ENCODE measurements at places on chromosomes 2 and 18.

DNA sequence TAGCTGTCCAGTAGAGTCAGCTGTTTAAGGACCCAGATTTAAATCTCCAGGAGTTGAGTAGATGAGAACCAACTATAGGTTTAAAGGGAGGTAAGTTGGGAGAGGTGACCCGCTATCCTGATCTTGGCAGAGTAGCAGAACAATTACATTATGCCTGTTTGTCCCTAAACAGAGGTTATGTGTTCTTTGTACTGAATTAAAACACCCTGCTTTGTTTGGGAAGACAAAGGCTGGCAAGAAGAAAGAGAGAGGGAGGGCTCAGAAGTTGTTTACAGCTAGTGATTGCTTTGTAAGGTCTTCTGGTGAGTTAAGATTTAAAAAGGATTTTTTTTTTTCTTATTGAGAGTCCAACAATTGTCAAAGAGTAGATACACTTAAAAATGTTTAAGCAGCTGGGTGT is 37.3 kb downstream of the USP14 start:
- no peak for DNase-seq

DNA sequence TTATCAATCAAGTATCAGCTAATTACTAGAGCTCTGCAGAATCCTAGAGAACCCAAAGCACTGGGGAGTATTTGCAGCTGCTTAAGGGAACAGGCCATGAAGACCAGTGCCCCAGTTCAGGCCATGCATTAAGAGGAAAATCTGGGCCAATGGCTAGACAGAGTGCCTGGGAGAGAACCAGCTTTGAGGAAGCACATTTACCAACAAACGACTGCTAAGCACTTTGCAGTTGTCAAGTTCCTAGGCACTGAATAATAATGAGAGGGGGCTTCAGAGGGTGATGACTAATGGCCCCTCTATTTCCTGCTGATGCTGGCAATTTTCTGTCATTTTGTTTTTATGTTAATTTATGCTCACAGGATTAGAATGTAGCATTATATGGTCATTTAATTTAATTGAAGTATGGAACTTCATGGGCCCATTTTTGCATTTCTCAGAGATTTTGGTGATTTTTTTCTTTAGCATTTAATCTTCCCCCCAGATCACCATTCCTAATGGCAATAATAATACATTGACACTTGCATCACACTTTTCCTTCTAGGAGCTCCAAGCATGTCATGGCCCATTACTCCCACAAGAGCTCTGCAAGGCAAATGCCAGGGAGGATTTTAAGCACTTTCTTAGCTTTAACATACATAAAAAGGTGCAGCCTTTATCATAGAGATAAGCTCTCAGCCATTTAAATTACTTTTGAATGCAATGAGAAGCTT is 147.7 kb upstream of the SPATS2L start:
- DNase-seq = no peak

DNA sequence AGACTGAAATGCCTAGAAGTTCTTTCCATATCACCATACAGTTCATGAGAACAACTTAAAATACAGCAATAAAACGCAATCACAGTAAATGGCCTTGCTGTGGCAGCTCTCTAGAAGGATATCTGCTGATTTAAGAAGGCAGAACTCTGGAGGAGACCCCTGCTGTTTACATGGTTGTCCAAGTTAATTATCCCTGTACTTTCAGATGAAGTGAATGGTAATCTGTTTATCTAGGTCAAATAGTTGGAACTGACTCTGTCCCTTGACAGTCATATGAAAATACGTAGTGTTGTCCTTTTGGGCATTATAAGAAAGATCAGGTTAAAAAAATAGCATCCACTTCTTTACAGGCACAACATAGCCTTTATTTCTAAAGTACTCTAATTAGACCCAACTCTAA is 115.6 kb downstream of the COLEC12 start:
- DNase-seq = no peak

GRCh38 chr2:174681099-174682006 is 82.9 kb downstream of the CHRNA1 start:
- no peak for DNase-seq

- DNase-seq = no peak
These were observed 6.2 kb downstream of the CXCR4 start for GRCh38 chr2:136111711-136112110.

DNA sequence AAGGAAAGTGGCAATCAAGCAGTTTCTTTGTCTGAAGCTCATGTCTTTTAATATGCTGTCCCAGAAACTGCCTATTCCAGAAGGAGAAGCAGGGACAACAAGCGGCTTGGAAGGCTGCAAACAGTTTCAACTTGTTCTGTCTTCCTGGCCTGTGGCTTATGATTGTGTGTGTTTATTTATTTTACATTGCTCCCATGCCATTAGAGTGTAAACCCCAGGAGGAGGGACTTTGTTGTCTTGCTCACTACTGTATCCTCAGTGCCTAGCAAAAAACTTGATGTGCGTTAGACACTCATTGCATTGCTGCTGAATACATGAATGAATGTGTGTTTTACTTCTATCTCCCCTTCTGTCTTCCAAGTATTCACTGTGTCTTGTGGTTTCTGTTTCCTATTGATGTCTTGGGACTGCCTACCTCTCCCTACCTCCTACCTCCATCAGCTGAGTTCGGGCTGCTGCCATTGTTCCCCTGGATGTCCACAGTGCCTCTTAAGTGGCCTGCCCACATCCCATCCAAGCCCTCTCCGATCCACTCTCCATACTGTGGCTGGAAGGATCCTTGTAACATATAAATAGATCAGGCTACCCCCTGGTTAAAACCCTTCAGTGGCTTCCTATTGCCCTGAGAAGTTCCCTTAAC is 261.4 kb downstream of the DYSF start:
- no peak for DNase-seq

DNA sequence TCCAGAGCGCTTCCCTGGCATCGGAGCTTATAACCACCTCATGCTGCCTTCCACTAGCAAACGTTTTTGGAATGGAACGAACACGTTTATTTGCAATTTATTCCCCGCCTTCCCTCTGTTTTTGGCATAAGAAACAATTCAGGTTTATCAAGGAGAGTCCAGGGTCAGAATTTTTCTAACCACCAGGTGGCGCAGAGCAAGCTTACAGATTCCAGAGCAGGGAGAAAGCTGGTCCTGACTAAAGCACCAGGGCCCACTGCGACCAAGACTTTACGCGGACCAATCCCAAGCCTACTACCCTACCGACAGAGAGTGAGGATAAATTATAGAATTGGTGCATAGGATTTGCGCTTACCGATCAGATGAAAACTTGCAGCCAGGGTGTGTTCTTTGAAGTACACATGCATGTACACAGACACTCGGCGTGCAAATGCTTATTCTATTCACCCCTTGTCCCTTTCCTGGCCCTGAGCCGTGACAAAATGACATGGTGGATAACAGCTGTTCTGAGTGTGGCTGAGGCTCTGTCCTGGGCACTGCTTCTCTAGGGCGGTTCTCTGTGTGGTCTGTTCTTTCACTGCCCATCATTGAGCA is 34.7 kb downstream of the NAPG start:
- DNase-seq = no peak

- DNase-seq = no peak
These were observed at the start of gene KCNF1 for GRCh38 chr2:10911291-10912075. KCNF1 (plus strand) TSS chr2:10911934; CDS start chr2:10912427, 493 bp downstream.

- no peak for DNase-seq
These were observed 91.5 kb downstream of the ATAD2B start for GRCh38 chr2:23835423-23835822.

DNA sequence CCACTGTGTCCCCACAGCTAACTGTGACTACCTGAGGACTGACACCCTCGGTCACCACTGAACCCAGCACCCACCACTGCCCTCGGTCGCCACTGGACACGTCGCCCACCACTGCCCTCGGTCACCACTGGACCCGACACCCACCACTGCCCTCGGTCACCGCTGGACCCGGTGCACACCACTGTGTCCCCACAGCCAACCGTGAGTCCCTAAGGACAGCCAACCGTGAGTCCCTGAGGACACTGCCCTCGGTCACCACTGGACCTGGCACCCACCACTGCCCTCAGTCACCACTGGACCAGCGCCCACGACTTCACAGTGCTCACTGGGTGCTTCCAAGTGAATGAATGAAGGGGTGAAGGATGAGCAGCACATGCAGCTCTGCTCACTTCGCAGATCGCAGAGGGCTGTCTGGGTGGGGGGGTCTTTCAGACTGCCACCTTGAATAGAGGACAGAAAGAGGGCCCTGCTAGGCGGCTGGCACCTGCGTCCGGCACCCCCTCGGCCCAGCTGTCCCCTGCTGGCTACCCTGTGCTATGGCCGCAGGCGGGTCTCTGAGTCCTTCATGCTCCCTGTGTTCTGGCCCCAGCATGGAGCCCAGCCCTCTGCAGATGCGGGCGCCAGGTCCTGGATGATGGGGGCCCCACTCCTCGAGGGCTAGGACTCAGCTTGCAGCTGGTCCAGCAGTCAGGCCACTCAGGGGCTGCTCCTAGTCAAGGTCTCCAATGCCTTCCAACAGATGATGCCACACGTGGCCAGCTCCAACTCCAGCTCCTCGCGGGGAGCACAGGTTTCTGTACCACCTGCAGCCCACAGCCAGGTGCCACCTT is 51.4 kb upstream of the GPC1 start:
- DNase-seq = no peak

Data from stimulated activated CD8-positive, alpha-beta memory T cell treated with anti-CD3 and anti-CD28 coated beads, Interleukin-7, amount 100 ng/mL, for 48 hours (primary cell).